ENCODE measurements at places on chromosomes 2 and 18.

- no peak for DNase-seq
Measured at GRCh38 chr18:2692508-2692907, 37.0 kb downstream of the SMCHD1 start.

DNA sequence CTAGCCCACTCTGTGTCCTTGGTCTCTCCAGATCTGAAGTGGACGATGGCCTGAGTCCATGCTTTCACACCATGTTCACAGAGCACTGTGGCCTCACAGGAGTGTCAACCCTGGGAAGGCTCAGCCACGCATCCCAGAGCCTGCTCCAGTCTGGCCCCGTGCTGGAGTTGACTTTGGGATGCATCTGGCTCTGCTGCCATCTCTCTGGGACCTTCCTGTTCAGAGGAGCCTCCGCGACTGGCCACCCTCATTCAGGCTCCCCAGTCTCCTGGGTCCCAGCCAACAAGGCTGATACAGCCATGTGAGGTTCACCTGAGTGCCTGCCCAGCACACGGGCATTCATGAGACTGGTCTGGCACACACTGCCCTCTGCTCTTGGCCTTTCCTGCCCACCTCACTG is 199.7 kb upstream of the RAB6C start:
- no peak for DNase-seq

DNA sequence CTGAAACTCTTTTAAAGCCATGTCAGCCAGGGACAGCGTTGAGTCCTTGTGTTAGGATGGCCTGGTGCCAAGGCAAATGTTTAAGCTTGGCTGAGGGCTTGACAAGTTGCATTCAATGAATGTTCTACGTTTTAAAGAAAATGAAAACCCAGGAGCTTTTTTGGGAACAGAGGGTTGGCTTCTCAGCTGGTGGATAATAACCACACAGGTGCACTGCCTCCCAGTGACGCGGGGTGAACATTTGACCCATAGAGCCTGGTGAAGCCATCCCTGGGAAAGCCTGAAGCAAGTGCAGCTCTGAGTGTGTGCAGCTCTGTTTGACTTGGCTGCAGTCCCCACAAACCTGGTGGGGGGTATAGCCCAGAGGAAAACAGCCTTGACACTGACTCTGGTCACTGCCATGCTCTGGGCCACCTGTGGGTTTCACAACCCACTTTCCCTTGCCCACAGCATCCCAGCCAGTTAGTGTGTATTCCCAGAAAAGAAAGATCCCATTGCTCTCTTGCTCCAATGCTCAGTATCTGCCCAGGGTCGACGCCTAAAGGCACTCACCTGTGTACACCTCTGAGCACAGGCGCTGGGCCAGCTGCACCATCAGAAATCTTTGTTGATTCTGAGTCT is 874.9 kb downstream of the RNF144A start:
- peak; percentile 52 for DNase-seq

GRCh38 chr2:28505361-28505760 is 9.5 kb downstream of the PLB1 start:
- DNase-seq: no peak

- no peak for DNase-seq
Measured at GRCh38 chr2:215920244-215921100, 92.9 kb downstream of the MREG start.

GRCh38 chr2:71690876-71691475 is 237.6 kb downstream of the DYSF start:
- DNase-seq: no peak

- DNase-seq: no peak
Measured at GRCh38 chr18:25544546-25545287, 192.8 kb upstream of the ZNF521 start.

DNA sequence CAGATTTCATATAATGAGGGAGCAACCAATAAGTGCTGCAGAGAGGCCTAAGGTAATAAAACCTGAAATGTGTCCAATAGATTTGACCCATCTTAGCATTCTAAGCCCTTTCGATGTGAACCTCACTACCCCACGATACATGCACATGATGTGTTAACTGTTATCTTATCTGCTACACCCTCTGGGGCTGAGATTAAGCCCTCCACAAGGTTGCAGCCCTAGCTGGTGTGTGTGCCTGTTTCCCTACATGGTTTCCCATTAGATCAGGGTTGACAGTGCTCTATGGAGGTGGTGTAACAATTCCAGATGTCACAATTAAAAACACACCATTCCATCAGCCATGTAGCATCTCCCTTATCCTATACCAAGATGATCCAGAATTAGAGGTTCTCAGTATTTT is 68.9 kb upstream of the THSD7B start:
- DNase-seq: no peak

DNA sequence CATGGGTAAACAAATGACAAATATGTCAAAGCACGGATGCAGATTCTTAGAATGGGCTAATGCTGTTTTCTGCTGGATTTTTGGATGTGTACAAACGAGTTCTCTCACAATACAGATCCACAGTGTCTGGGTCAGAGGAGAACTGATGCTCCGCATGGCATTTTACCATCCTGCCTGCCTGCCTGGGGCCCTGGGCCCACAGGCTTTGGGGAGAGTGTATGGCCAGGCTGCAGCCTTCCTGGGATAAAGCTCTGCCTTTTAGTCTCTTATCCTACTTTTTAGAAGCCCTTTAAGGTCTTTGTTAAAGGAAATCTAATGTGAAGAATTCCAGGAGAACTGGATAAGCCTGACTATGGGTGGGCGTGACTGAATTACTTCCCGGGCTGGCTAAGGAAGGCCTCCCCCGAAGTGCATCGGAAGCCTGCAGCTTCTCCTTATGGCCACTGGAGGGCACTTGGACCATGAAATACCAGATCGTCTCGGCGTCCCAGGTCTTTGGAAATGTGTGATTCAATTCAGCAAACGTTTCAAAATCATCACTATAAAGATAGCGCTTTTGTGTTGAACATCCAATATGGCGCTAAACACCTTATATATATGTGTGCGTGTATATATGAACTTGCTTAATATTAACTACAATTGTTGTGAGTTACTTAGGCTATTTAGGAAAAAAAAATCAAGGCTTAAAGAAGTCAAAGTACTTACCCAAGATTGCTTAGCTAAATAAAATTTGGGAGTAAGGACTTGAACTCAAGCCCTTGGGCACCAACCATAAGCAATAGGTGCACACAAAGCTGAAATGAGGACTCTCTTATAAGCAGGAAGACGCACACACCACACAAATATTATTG is 15.2 kb upstream of the DNPEP start:
- peak; percentile 65 for DNase-seq

- DNase-seq: peak; percentile 28
Measured at GRCh38 chr2:99072551-99072950, 69.0 kb upstream of the C2orf15 start.

GRCh38 chr2:108271691-108272253 is 16.9 kb upstream of the SULT1C2 start:
- DNase-seq: no peak

- no peak for DNase-seq
Measured at GRCh38 chr2:216165711-216166110, 56.6 kb downstream of the XRCC5 start.

DNA sequence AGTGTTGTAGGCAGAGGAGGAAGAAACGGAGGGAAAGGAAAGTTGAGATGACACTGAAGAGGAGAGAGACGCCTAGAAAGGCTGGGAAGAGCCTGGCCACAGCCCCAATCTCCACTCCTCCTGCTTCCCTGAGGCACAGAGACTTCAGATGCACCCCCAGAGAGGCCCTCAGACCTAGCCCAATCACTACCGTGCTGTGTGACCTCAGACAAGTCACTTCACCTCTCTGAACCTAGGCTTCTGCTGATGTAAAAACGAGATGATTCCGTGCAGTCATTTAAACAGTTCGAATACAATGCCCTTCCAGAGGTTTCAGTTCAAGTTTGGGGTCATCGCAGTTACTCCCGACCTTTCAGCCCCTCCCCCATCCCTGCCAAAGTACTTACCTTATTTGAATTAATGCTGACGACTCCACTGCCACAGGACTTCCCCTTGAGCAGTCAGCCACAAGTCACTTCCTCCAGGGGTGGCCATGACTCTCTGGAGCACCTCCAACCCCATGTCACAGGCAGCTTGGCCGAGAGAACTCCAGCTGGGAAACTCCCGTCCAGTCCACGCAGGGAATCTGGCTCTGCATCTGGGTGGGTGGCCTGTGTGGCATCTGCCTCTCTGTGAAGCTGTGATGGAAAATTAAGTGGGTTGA is 105.2 kb upstream of the ID2 start:
- no peak for DNase-seq

DNA sequence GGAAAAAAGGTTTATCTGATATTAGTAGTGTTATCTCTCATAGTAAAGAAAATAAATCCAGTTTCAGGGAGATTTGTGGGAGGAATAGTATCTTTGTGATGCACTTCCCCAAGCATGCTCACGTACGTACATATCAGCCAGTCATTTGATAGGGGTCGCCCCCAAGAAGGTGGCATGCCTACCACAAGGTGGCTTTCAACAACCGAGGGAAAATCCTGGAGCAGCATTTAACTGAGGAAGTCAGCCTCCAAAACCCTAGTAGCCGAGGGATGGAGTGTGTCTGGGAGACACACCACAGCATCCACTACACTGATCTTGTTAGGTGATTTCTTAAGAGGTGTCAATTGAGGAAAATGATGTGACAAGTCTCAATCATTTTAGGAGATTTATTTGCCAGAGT is 623.9 kb downstream of the NYAP2 start:
- no peak for DNase-seq

GRCh38 chr2:73708527-73708926 is 28.6 kb downstream of the TPRKB start:
- DNase-seq: no peak

- DNase-seq: no peak
Measured at GRCh38 chr18:36101943-36102342, 27.2 kb downstream of the SLC39A6 start.

DNA sequence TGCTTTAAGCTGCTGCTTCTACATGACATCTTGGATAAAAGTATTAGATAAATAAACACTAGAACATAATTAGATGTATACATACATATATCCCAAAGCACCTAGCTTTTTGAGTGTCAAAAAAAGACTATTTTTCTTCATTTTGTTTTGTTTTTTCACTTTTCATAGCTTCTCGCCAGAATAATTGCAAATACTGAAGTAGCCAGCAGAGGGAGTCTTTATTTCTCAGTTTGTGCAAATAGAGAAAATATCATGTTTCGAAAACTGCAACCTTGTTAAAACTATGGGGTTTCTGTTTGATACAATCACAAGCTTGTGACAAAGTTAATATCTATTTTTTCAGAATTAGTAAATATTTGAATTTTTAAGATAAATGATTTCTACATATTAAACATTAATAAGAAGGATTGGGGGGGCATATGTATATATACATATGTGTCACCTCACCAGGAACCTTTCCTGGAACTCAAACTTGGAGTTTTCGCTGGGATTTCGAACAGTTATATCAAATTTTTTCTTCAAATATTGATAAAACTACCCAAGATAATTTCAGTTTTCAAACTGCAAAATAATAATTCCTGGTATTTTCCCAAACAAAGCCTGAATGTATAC is 61.0 kb downstream of the GRB14 start:
- no peak for DNase-seq

GRCh38 chr2:196565982-196566381 is 73.5 kb upstream of the CCDC150 start:
- DNase-seq: no peak

- no peak for DNase-seq
Measured at GRCh38 chr2:205189301-205189700, 493.0 kb upstream of the NRP2 start.

DNA sequence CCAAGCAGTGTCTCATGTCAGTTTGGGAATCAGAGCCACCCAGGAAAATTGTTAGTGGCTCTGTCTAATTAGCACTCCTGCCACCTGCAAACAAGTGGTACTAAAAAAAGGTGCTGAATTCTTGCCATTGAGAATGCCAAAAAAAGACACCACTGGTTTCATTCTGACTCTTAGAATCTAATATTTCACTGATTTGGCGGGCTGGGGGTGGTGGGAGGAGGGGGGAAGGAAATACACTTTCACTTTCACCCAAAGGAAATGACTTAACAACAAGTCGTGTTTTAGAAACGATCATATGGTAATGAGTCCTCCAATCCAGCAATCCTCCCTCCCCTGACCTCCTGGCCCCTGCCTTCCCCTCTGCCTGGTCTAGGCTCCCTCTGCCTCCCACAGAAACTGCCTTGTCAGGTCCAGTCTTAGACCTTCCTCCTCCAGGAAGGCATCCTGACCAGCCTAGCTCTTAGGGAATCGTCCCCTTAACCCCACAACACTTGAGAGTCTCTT is 4.4 kb upstream of the KLHL29 start:
- no peak for DNase-seq

- DNase-seq: no peak
Measured at GRCh38 chr2:170024721-170025120, 153.2 kb upstream of the MYO3B start.

GRCh38 chr2:7813541-7814292 is 868.1 kb upstream of the ID2 start:
- DNase-seq: no peak

DNA sequence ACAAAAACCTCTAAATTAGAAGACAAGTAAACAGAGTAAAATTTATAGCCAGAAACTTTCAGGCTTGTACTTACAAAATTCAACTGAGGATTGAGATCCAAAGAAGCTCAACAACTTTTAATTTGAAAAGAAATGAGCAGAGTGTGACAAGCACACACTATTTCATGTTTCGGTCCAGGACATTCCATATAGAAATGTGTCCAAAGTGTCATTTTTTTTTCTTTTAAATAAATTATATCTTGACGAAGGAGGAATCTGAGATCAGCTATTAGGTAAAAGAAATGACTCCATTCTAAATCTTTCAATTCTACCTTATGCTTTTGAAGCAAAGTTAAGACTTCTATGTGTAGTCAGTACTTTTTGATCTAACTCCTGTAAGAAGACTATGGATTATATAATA is 4.6 kb downstream of the FN1 start:
- DNase-seq: no peak

DNA sequence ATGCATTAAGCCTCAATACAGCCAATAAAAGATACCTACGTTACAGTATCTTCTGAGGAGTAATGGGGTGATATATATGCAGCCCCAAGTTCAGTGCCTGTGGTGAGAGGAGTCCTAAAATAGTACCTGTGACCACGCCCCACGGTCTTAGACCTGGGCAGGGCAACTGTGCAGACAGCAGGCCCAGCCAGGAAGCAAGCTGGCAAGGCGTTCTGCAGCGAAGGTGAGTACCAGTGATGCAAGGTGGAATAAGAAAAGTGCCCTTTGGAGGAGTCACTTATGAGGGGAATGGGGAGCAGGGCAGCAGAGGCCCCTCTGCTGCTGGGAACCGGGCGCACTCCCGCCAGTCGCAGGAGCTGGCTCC is 12.7 kb upstream of the MAP3K2 start:
- no peak for DNase-seq

- no peak for DNase-seq
Measured at GRCh38 chr18:58905777-58906428, 41.2 kb downstream of the ZNF532 start.

GRCh38 chr18:24009651-24010333 is 4.8 kb upstream of the TTC39C start:
- DNase-seq: peak; percentile 65

All from NCI-H510A (cell line).